ENCODE measurements at places on chromosomes 7 and 10.

DNA sequence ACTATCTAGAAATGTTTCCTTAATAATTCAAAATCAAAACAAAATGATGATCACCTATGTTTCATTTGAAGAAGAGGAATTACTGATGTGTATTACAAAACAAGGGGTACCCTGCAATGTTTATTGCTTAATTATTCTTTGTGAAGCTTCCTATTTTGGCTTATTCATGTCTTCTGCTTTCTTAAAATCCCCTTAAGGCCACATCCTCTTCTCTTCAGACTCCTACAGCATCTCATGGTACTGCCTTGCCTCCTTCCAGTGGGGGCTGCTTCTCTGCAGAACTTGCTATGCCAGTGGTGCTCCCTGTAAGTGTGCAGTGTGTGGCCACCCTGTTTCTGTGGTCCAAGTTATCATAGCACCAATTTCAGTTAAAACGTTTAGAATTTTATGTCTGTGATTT lies 35.0 kb downstream of the CCDC146 start:
- no peak for DNase-seq

DNA sequence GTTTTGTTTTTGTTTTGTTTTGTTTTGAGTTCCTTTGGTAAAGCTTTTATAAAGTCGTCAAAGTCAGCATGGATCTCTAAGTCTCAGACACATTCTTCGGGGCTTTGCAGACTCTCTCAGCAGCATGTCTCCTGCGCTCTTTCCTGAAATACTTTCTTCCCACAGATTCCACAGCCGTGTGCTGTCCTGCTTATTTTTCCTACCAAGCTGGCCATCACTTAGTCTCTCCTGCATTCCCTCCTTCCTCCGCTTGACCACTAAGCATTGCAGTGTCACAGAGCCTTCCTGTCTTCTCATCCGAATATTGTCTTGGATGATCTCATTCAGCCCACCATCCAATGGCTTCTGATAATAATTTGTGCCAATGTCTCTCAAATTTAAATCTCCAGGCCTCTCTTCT lies 434.3 kb upstream of the C7orf33 start:
- DNase-seq = no peak

- no peak for DNase-seq
Measured at GRCh38 chr10:21057989-21058388, 160.9 kb upstream of the NEBL start.

- no peak for DNase-seq
Measured at GRCh38 chr10:69851306-69851705, 49.6 kb downstream of the COL13A1 start.

DNA sequence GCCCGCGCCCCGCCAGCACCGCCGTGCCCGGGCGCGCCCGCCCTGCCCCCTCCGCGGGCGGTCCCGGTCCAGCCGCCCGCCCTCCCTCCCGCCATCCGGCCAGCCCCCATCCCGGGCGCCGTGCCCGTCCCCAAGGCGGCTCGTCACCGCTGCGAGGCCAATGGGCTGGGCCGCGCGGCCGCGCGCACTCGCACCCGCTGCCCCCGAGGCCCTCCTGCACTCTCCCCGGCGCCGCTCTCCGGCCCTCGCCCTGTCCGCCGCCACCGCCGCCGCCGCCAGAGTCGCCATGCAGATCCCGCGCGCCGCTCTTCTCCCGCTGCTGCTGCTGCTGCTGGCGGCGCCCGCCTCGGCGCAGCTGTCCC lies at the start of gene HTRA1:
TSS of gene HTRA1 (plus strand) at position 187 of the 362 bp plus-strand sequence. CDS start at position 287, 100 bp downstream.
- DNase-seq = no peak

DNA sequence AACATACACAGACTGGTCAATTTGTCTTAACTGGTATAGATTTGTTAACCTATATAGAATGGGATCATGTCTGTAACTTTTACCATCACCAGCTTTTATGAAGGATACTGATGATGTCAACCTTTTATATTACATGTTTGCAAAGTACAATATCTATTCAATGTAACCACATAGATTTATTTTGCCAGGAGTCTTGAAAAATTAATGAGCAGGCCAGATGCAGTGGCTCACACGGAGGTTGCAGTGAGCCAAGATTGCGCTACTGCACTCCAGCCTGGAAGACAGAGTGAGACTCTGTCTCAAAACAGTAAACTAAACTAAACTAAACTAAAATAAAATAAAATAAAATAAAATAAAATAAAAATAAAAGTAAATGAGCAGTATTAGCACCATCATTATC lies 30.0 kb upstream of the PARD3 start:
- DNase-seq = no peak

- DNase-seq = no peak
Measured at GRCh38 chr10:120505866-120506265, 48.8 kb downstream of the PLPP4 start.

DNA sequence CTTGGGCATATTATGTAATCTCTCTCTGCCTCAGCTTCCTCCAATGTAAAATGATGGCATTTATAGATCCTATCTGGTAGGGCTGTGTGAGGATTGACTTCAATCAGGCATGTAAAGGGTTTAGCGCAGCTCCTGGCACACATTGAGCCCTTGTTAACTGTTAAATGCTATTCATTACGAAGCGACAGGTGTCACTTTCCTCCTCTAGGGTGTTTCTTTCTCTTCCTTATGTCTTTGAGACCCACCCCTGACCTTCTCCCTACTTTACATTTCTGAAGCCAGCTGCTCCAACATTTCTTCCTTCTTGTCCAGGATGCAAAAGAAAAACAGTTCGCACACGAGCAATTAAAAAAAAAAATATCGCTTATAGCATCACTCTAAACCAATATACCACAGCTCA lies 5.7 kb upstream of the R3HCC1L start:
- DNase-seq = peak; percentile 18

GRCh38 chr10:130127364-130128061 lies 8.7 kb upstream of the GLRX3 start:
- DNase-seq = peak; percentile 42

- peak; percentile 17 for DNase-seq
Measured at GRCh38 chr7:15128716-15129115, 226.2 kb upstream of the DGKB start.

DNA sequence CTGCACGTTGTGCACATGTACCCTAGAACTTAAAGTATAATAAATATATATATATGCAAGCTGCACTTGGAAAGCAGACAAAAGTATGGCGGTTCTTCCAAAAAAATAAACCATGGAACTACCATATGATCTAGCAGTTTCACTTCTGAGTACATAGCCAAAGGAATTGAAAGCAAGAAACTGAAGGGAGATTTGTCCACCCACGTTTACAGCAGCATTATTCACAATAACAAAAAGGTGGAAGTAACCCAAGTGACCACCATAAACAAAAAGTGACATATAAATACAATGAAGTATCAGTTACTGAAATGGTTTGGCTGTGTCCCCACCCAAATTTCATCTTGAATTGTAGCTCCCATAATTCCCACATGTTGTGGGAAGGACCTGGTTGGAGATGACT lies 525.3 kb upstream of the CELF2 start:
- no peak for DNase-seq

DNA sequence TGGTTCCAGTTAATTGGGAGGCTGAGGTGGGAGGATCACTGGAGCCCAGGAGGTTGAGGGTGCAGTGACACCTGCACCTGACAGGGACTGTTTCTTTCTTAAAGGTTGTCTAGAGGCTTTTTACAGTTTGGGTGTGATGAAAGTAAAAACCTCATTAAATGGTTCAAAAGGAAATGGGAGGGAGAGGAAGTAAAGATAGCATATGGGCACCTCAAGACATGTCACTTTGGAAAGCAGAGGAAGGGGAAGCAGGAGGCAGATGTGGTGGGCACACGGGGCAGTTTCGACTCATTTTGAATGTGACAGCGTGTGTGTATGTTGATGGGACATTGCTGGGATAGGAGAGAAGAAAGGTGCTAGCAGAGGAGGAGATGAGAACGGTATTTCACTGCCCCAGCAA lies 203.1 kb downstream of the MLLT10 start:
- no peak for DNase-seq

DNA sequence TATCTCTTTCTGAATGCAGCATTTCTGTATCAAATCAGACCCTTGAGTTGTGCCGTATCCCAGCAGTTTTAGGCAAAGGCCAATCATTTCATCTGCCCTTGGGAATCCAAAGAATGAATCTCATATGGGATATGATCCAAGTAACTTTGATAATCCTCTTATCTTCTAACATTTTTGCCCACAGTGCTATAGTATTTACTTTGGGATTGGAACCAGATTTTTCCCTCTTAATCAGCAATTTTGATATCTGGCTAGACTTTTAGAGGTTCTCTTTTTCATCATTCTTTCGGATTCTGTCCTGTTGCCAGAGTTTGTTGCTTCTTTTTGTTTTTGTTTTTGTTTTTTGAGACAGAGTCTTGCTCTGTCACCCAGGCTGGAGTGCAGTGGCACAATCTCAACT lies 118.0 kb downstream of the NRF1 start:
- DNase-seq = no peak

DNA sequence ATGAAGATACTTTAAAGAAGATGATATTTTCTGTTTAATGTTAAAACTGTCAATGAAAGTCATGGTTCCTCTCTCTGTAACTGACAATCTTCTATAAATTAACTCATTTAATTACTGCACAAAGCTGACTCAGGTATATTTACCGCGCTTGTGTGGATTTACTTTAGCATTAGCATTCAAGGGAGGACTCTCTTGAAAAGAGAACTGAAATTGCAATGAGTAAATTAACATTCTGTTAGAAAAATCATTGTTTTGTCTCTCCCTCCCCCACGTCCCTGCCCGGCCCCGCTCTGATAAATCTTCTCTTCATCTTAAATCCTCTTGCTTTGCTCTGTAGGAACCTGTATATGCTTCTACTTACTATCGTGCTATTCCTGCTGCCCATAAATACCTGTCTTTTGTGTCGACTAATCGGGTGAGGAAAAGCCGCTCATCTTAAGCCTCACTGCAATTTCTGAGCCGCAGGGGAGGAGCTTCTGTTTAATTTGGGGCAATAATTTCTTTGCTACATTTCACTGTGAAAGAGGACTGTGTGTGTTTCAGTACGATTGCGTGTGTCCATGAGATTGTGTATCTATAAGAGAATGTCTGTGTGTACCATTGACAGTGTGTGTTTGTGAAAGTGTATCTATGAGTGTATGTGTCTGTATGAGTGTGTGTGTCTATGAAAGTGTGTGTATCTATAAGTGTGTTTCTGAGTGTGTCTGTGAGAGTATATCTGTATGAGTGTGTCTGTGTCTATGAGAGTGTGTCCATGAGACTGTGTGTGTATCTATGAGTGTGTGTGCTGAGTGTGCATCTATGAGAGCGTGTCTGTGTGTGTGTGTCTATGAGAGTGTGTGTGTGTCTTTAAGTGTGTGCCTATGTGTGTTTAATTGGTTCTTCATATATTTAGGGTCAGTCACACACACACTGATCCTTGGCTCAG lies 46.5 kb upstream of the LYZL2 start:
- no peak for DNase-seq

GRCh38 chr10:101835362-101835761 lies 8.2 kb downstream of the KCNIP2 start:
- no peak for DNase-seq

DNA sequence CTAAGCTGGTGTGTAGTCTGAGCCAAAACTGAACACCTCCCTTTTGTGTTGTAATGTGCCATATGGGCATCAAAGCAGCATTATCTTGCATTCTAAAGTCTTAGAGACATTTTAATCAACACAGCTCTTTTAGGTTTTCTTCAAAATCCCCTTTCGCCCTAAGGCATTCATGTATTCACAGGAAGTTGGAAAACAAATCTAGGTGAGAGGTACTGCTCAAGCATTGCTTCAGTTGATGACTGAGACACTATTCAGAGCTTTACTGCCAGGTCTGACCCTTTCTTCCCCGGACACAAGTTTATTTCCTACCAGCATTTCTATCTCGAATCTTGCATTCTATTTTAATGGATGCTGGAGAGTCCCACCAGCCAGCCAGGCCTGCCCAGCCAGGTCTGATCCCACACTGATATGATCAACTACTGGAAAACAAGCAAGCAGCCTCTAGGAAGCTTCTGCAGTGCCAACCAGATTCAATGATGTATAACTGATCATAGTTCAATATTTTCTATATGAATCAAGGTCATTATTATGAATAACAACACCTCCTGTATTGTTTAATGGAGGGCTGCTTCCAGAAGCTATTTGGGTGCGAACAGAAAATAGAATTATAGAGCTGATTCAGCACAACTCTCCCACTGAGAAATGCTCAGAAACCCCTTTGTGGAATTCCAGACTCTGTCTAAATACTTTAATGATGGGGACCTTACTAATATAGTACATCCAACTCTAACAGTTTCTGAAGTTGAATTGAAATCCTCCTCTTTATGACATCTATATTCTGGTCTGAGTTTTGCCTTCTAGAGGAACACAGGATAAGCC lies 4.0 kb upstream of the BRAF start:
- DNase-seq = no peak

GRCh38 chr7:68422281-68422680 lies 1176.0 kb upstream of the AUTS2 start:
- peak; percentile 42 for DNase-seq

DNA sequence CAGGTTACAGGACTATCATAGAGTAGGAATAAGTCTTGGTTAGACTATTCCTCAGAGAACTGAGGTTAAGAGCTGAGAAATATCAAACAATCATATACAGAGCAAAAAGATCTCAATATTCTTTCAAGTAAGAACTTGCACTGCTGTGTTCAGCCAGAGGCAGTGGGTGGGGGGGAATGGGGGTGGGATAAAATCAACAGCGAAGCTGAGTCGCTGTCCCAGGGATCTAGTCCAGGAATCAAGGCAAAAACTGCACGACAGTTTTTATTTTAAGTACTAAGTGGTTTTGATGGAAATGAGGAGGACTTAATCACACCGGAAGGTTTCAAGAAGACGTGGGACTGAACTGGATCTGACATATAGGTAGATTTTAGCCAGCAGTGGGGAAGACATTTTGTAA lies 159.1 kb downstream of the SRPK2 start:
- DNase-seq = no peak

Data from NCI-H2171 (cell line).